Eye (tissue), 1 donor: ENCODE measurements at places on chromosomes 7 and 10.

GRCh38 chr10:110646417-110647135 lies 2.4 kb downstream of the RBM20 start:
- DNase-seq, result no peak

- no peak for DNase-seq
These were observed 64.6 kb downstream of the GSAP start for GRCh38 chr7:77351539-77352004.

GRCh38 chr7:129213828-129214227 lies 11.0 kb upstream of the AHCYL2 start:
- DNase-seq, result peak; percentile 71

DNA sequence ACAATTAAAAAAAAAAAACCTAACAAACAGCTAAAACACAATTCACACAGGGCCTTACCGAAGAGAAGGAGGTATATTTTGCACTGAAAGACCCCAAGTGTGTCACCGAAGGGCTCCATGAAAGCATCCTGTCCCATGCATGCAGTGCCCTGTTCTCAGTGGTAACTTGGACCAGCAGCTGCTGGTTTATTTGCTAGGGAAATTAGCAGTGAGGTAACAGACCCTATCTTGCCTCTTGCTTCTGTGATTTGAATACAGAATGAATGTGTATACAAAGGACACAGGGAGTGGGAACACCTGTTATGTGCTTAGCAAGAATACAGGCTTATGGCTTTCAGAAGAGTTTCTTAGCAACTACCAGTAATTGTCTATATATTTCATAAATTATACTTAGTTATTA lies at the start of gene HEPACAM2:
Gene HEPACAM2 (minus strand): TSS at position 160 of the 400 bp plus-strand sequence.
- no peak for DNase-seq

GRCh38 chr10:74589226-74589673 lies 237.2 kb upstream of the KAT6B start:
- peak; percentile 96 for DNase-seq
